ENCODE measurements at places on chromosomes 6 and 20.

DNA sequence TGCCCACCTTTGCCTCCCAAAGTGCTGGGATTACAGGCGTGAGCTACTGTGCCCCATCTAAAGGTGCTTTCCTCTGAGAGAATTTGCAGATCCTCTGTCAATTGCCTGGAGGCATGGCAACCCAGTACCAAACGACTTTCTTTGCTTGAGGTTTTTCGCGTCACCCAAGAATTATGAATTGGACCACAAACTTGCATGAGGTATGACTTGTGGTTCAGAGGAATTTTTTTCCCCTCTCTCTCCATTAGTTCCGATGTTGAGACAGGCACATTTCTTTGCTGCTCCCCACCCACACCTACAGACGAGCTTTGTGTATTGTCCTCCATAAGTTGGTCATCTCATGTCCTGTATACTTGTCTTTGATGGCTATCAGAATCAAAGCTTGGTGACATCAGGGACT is 11.8 kb upstream of the SCAF8 start:
- no peak for DNase-seq

DNA sequence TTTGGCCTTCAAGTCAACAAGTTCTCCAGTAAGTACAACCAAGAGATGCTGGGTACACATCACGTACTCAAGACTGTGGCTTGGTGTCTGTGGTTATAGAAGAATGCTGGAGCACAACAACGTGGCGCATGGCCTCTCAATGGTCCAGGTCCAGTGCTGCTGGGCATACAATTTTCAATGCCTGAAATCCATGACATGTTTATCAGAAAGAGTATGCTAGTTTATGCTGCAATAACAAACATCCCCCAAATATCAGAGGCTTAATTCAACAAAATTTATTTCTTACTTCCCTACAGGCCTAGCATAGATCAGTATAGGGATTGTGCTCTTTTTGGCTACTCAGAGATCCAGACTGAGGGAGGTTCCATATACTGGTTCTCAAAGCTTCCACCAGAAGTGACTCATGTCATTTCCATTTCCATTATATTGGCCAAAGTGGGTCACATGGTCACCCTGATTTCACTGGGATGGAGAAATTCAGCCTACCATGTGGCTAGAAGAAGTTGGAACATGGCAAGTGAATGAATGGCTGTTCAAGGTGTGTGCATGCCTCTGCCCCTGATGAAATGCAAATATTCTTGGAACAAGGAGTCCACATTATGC is 33.3 kb upstream of the KIF16B start:
- no peak for DNase-seq

DNA sequence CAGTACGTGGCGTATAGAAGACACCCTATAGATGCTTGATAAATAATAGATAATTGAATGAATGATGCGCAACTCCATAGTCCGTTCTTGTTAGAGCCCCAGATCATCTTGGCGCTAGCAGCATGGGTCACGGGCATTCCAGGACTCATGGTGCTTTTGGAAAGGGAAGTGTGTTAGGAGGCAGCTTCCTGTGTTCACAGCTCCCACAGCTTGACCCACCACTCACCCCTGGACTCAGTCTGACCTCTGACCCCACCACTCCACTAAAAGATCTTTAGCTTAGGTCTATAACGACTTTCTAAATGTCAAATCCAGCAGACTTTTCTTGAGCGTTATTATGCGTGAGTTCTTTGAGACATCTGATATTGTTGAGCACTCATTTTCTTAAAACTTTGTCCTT is 35.8 kb upstream of the KIF16B start:
- DNase-seq = no peak

DNA sequence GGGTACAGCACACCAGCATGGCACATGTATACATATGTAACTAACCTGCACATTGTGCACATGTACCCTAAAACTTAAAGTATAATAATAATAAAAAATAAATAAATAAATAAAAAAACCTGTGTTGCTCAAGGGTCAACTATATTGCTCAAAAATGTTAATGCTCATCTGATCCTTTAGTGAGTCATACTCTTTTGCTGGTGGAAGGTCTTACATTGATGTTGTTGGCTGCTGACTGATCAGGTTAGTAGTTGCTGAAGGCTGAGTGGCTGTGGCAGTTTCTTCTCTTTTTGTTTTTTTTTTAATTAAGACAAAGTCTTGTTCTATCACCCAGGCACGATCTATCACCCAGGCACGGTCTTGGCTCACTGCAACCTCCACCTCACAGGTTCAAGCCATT is 29.6 kb upstream of the SMIM26 start:
- no peak for DNase-seq

GRCh38 chr20:33092361-33092760 is 12.9 kb downstream of the BPIFB4 start:
- no peak for DNase-seq

GRCh38 chr6:75460681-75461080 is 32.9 kb downstream of the FILIP1 start:
- DNase-seq = no peak

All from posterior cingulate gyrus (tissue), 11 donors.